Body of pancreas (tissue), 4 donors: ENCODE measurements at places on chromosomes 13 and 19. TPM values are rescaled to one million over a fixed set of nuclear protein-coding genes. Genes with fewer than 3 reads are reported as not detected.

TEX26 gene
- not detected for total RNA-seq

FAM83E gene
- 4.2 TPM for total RNA-seq

SULT2A1 gene
- not detected for total RNA-seq

RFX1 gene
- total RNA-seq: 3.9 TPM

BEST2 gene
- total RNA-seq: not detected

ZNF177 gene
- 0.66 TPM for total RNA-seq

KCTD4 gene
- not detected for total RNA-seq

USE1 gene
- total RNA-seq: 13.2 TPM

CNN1 gene
- total RNA-seq: 15.2 TPM

ZNF91 gene
- 43.3 TPM for total RNA-seq

ZNF578 gene
- not detected for total RNA-seq

ICAM4 gene
- total RNA-seq: not detected

KLF1 gene
- not detected for total RNA-seq

CIC gene
- total RNA-seq: 61.0 TPM

GNG8 gene
- total RNA-seq: not detected

TDRD12 gene
- total RNA-seq: not detected

MYO1F gene
- total RNA-seq: 2.0 TPM

KLK11 gene
- 44.8 TPM for total RNA-seq

NLRP12 gene
- 0.26 TPM for total RNA-seq

KCNN1 gene
- not detected for total RNA-seq

ZNF723 gene
- total RNA-seq: not detected

PSG3 gene
- not detected for total RNA-seq

GNA15 gene
- total RNA-seq: 1.6 TPM

ZNRF4 gene
- total RNA-seq: not detected

MAST1 gene
- not detected for total RNA-seq

SHANK1 gene
- 0.26 TPM for total RNA-seq

CYP4F2 gene
- total RNA-seq: not detected

GPR180 gene
- 4.6 TPM for total RNA-seq

EBI3 gene
- 0.99 TPM for total RNA-seq

SHISA2 gene
- total RNA-seq: not detected

ERICH4 gene
- total RNA-seq: not detected

ACER1 gene
- total RNA-seq: not detected

SYCN gene
- 2,614 TPM for total RNA-seq

LYPD3 gene
- total RNA-seq: not detected

IFNL1 gene
- total RNA-seq: not detected

CYP4F8 gene
- 0.26 TPM for total RNA-seq

JSRP1 gene
- total RNA-seq: not detected

CEACAM20 gene
- not detected for total RNA-seq

CALR3 gene
- total RNA-seq: not detected

DLL3 gene
- total RNA-seq: not detected

GDF15 gene
- 86.1 TPM for total RNA-seq
